ENCODE measurements at places on chromosomes 16 and 17. TPM values are rescaled to one million over a fixed set of nuclear protein-coding genes. Genes with fewer than 3 reads are reported as not detected.

DNA sequence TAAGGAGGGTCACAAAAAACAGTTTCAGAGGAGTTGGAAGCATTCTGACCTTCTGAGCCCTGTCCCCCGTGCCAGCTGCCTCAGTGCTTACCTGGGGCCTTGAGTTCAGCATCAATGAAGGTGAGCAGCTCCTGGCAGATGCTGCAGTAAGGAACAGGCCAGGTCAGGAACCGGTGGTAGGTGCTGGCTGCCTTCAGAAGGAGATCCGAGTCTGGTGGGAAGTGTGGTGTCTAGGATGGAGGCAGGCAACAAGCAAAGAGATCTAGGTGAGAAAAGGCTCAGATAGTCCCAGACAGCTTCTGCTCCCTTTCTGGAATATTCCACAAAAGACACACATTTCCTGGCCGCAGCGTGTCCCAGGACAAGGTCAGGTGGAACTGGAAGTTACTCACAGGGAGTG, 37.2 kb upstream of the PIK3R6 start:
- no peak for DNase-seq

DNA sequence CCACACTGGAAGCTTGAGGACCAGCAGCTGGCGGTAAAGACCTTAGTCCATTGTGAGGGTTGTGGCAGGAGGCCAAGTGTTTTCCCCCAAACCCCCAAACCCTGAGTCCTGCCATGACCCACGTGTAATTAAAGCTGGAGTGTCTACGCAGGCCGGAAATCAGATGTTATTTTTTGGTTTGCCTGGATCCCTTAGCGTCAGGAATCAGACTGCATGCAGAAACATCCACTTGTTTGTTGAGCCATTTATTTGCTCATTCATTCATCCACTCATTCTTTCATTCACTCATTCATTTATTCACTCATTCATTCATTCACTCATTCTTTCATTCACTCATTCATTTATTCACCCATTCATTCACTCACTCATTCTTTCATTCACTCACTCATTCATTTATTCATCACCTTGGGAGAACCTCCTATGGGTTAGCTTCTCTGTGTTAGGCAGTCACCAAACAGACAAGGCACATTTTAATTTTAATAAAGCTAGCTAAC, 313.1 kb downstream of the MAF start:
- no peak for DNase-seq

- DNase-seq: no peak
Observed at GRCh38 chr17:8226536-8227237, 16.3 kb upstream of the AURKB start.

DNA sequence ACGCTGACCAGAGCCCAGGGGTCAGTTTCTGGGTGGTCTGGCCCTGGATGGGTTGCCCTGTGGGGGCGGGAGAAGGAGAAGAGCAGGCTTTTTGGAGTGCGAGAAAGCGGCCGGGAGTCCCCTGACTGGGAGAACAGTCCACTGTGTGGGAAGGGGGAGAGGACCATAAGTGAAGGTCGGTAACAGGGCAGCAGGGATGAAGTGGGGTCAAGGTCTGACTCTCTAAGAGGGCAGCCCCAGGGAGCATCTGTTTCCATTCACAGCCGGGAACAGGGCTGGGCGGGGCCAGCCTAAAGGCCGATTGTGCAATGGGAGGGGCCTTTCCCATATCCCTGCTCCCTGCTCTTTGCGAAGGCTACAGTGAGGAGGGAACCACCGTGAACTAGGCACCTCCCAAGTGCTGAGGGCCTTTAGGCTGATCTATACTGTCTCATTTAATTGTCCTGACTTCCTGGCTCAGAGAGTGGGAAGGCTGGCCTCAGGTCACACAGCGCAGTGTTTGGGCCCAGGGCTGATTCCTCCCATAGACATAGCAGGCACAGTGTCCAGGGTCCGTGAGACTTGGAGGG, 10.4 kb upstream of the WFDC1 start:
- no peak for DNase-seq

- DNase-seq: no peak
Observed at GRCh38 chr16:70657956-70658355, 11.6 kb downstream of the IL34 start.

- DNase-seq: no peak
Observed at GRCh38 chr16:34648-34987, 18.8 kb downstream of the POLR3K start.

DNA sequence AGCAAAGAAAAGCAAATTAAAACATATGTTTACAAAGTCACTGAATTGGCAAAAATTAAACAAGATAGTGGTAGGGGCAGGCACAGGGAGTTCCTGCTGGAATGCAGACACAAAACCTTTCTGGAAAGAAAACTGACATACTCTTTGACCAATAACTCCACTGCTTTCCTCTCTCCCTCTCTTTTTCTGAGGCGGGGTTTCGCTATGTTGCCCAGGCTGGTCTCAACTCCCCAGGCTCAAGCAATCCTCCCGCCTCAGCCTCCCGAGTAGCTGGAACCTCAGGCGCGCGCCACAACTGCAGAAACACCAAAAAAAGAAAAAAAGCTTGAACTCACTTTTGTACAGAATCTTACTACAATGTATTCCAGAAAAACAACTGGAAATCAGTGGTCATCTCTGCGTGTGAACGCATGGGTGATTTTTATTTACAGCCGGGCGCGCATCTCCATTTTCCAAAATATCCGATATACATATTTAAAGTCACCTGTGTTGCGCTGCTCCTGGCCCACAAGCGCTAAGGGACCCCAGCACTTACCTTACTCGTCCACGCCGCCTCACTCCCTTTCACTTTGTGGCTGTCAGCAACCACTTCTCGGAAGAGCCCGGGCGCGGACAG, 480 bp downstream of the TXNL4B start:
- DNase-seq: no peak

DNA sequence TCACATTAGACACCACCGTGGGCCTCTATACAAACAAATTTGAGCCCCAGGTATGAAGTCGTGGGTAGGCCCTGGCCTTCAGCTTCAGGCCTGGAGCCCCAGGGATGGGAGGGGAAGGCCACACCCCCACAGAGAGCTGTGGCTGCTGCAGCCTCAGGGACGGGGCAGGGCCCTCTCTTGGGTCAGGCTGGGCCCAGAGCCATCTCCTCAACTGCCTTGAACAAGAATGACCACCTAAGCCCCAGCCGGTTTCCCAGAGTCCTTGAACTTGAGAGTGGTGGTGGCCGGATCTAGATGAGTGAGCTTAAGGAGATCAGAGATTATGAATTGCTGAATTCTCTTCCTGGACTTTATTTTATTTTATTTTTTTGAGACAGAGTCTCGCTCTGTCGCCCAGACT, 18.6 kb downstream of the SCNN1B start:
- no peak for DNase-seq

DNA sequence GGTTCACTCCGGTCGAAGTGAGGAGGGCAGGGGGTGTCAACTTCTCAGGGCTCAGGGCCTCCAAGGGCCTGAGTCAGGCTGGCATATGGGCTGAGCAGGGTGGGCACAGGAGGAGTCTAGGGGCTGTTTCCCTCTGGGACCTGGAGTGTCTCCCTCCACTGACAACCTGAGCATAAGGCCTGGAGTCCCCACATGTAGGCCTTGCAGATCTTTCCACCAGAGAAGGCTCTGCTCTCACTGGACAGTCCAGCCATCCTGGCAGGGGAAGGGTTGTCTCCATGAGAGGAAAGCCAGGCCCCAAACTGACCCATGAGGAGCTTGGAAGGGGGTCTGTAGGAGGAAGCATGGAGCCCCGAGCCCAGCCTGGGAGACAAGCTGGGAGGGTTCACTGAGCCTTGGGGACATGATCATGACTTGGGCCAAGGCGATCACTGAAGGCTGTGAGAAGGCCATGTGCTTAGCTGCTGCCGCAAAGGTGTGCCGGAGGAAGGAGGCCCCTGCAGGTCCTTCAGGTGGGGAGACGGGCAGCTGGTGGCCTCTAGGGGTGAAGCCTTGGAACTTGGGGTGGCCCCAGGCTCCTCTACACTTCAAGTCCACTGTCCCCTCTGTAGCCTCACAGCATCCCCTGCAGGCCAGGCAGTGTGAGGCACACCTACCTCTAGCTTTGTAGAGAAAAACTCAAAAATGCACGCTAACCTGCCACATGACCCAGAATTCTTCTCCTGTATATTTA, 9.9 kb downstream of the CMTM2 start:
- DNase-seq: peak; percentile 75

DNA sequence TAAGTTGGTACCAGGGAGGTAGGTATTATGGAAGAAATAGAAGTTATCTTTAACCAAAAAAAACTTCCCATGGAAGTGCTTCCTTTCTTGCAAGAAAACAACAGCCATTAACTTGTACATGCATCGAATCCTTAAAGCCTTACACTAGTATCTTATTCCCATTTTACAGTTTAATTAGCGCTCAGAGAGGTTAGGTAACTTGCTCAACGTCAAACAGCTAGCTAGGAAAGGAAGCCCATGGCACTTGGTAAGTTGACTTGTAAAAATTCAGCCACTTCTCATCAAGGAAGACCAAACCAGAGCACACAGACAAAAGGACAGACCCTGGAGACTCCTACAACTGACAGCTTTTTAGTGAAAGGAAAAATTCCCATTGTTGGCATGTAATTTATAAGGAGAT, 3.5 kb upstream of the NTAN1 start:
- DNase-seq: no peak

- no peak for DNase-seq
Observed at GRCh38 chr16:90001761-90002503, 17.3 kb downstream of the DBNDD1 start.

DNA sequence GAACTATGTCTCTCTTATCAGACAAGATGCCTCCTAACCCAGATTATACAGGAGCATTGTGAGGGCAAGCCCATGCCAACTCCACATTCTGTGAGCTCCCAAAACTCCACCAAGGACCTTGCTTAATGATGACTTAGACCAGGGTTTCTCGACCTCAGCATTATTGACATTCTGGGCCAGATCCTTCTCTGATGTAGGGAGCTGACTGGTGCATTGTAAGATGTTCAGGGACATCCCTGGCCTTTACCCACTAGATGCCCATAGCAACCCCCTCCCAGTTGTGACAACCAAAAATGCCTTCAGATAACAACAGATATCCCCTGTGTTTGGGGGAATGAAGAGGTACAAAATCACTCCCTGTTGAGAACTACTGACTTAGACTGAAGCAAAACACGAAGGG, 43.6 kb downstream of the HOXB1 start:
- DNase-seq: no peak

DNA sequence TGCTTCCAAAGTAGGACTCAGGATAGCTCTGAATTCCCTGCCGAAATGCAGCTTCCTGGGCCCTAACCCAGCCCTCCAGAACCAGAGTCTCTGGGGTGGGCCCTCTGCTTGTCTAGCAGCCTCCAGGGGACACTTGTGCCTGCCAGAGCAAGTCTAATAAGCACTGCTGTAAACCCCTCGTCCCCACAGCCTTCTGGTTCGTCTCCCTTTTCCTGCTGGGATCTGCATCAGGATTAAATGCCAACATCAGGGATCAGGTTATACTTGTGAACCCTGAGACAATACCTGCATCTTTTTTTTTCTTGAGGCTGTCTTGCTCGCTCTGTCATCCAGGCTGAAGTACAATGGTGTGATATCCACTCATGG, 282.0 kb downstream of the SEC14L1 start:
- no peak for DNase-seq

DNA sequence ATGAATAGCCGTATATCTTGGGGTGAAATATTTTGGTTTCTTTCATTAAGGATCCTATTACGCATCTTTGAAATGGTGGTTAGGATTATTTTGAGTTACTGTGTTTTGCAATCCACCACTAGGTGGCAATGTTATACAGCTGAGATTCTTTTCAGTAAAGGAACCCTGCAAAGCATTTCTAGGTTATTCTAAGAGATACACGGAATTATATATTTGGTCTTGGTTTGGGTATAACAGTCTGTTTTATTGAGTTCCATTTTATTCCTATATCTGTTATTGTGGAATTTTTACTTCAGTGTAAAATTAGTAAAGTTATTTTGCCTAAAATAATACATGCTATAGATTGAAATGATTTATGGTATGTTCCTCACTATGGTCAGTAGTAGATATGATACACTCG, 62.9 kb upstream of the CPHXL start:
- DNase-seq: peak; percentile 70

- no peak for DNase-seq
Observed at GRCh38 chr16:11679250-11679649, 11.0 kb downstream of the SNN start.

DNA sequence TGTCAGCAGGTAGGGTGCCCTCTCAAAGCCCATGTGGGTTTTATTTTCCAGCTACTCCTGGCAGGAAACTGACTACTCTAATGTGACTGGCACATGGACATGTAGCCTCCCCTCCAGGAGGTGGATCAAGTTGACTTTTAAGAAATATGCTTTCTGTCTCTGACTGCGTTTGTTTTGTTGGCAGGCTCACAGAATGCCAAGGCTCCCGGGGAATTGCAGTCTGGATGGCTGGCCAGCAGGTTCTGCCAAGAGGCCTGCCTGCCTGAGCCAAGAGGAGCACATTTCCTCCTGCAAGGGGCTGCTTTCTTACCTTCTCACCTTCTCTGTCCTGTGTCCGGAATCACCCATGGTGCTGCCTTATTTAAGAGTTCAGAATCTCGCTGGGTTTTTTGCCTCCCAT, 217.3 kb upstream of the ERCC4 start:
- no peak for DNase-seq

GRCh38 chr17:83124871-83125514, 45.6 kb downstream of the METRNL start:
- no peak for DNase-seq

CDH5 gene
- 0.09 TPM for total RNA-seq

GNAO1 gene
- not detected for total RNA-seq

SLC9A5 gene
- 4.2 TPM for total RNA-seq

NEURL4 gene
- 50.2 TPM for total RNA-seq

CCL4 gene
- not detected for total RNA-seq

PLA2G10 gene
- not detected for total RNA-seq
